ENCODE measurements at places on chromosomes 7 and 10. TPM values are rescaled to one million over a fixed set of nuclear protein-coding genes. Genes with fewer than 3 reads are reported as not detected.

DNA sequence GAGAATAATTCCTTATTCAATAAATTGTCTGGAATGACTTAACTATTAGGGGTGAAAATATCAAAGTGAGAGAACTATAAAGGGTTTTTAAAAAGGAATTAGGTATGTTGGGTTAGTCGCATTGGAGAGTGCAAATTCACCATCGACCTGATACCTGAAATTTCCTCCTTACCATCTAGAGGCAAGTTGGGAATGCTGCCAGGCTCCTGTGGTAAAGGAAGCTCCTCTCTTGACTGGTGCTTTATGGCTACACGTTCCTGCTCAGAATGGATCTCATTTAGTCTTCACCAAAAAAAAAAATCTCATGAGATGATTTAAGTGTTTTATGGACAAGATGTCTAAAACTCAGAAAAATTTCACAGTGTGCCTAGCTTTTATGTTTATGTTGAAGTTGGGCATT lies 129.8 kb downstream of the EGFR start:
- peaks cover 28% of the 10 kb centered on the region for H3K36me3 ChIP-seq
- no peaks in the 10 kb centered on the region for H3K27me3 ChIP-seq
- no peak overlapping the region for H3K4me3 ChIP-seq
- H3K27ac ChIP-seq = no peak overlapping the region

DNA sequence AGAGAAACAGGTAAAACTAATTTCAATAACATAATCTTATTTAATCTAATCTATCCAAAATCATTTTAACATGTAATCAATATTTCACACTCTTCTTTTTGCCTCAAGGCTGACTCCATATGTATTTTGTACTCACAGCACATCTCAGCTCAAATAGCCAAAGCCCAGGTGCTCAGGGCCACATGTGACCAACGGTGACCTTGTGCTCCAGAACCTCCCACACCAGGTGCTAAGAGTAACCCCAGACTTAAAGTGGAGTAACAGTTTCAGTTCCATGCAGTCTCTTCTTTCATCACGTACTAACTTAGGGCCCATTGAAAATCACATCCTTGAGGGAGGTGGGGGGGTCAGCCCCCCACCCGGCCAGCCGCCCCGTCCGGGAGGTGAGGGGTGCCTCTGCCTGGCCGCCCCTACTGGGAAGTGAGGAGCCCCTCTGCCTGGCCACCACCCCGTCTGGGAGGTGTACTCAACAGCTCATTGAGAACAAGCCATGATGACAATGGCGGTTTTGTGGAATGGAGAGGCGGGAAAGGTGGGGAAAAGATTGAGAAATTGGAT lies 47.3 kb downstream of the NCAPG2 start:
- no peak overlapping the region for H3K27ac ChIP-seq
- no peaks in the 10 kb centered on the region for H3K4me1 ChIP-seq
- no peak overlapping the region for H3K4me3 ChIP-seq
- no peak for DNase-seq

GRCh38 chr10:48604991-48605508 lies at the start of gene ARHGAP22:
TSS of gene ARHGAP22 (minus strand) at chr10:48605073. CDS start at chr10:48604796, 277 bp downstream.
- H3K4me1 ChIP-seq = peaks cover 13% of the 10 kb centered on the region
- H3K36me3 ChIP-seq = no peaks in the 10 kb centered on the region
- no peaks in the 10 kb centered on the region for H3K27me3 ChIP-seq
- no peak within 1 kb of the TSS for H3K4me3 ChIP-seq
- DNase-seq = peak; percentile 57

DNA sequence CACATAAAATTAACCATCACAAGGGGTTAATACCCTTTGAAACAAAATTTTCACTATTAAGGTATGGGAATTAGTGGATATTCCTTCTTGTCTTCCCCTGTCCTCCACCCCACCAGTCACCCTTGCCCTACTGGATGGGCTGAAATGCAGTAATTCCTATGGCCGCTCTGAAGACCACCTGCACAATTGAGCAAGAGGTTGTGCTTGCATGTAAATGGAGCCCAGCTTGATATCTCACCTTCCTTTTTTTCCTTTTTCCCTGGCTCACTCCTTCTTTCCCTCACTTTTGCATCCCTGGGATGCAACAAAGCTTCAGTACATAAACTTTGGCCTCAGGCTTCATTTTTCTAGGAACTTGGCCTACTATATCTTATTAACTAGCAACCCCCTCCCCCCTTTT lies 184.6 kb downstream of the SNX10 start:
- H3K27me3 ChIP-seq = no peaks in the 10 kb centered on the region
- no peaks in the 10 kb centered on the region for H3K4me1 ChIP-seq
- no peaks in the 10 kb centered on the region for H3K36me3 ChIP-seq
- no peak overlapping the region for H3K27ac ChIP-seq
- H3K4me3 ChIP-seq = no peak overlapping the region
- DNase-seq = no peak

GRCh38 chr7:87935384-87935706 lies 1.3 kb downstream of the ADAM22 start:
- H3K36me3 ChIP-seq = no peaks in the 10 kb centered on the region
- H3K27ac ChIP-seq = no peak overlapping the region
- peak overlapping the region; percentile 58 for H3K4me3 ChIP-seq
- no peak for DNase-seq

- H3K36me3 ChIP-seq = no peaks in the 10 kb centered on the region
- no peaks in the 10 kb centered on the region for H3K4me1 ChIP-seq
- H3K27me3 ChIP-seq = no peaks in the 10 kb centered on the region
- DNase-seq = no peak
Observed at GRCh38 chr10:76138286-76138685, 706.9 kb downstream of the LRMDA start.

DNA sequence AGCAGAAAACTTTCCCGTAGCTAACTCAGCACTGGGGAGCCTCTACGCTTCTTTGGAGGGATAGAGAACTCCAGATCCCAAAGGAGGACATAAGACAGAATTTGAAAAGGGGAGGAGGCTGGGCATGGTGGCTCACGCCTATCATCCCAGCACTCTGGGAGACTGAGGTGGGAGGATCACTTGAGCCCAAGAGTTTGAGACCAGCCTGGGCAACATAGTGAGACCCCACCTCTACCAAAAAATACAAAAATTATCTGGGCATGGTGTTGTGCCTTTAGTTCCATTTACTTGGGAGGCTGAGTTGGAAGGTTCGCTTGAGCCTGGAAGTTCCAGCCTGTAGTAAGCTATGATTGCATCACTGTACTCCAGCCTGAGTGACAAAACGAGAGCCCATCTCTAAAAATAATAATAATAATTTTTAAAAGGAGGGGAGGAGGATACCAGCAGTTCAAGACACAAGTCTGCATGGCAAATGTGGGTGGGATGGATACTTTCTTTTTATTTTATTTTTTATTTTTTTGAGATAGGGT lies 165.9 kb upstream of the SH2B2 start:
- H3K27ac ChIP-seq = peak overlapping the region; percentile 70
- peaks cover 35% of the 10 kb centered on the region for H3K4me1 ChIP-seq
- no peak for DNase-seq
- H3K27me3 ChIP-seq = no peaks in the 10 kb centered on the region
- H3K36me3 ChIP-seq = no peaks in the 10 kb centered on the region
- no peak overlapping the region for H3K4me3 ChIP-seq

DNA sequence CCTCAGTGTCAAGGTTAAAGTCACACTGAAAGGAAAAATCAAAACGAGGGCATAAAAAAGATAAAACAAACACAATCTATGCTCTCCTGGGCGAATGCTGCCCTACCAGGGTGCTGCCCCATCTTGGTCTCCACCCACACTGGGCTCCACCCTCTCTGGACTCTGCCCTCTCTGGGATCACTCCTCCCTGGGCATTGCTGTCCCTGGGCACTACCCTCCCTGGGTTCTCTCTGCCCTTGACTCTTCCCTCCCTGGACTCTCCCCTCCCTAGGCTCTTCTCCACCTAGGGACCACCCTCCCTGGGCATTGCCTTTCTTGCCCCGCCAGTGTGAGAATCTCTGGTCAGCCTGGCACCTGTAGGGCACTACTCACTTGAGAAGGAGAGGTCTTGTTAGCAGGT lies 8.6 kb downstream of the GDF2 start:
- H3K36me3 ChIP-seq = no peaks in the 10 kb centered on the region
- H3K27ac ChIP-seq = no peak overlapping the region
- no peaks in the 10 kb centered on the region for H3K4me1 ChIP-seq
- no peak overlapping the region for H3K4me3 ChIP-seq
- no peaks in the 10 kb centered on the region for H3K27me3 ChIP-seq

AUTS2 gene
- 27.2 TPM for total RNA-seq

FAM241B gene
- 3.5 TPM for total RNA-seq

NUTM2E gene
- not detected for total RNA-seq

DNA sequence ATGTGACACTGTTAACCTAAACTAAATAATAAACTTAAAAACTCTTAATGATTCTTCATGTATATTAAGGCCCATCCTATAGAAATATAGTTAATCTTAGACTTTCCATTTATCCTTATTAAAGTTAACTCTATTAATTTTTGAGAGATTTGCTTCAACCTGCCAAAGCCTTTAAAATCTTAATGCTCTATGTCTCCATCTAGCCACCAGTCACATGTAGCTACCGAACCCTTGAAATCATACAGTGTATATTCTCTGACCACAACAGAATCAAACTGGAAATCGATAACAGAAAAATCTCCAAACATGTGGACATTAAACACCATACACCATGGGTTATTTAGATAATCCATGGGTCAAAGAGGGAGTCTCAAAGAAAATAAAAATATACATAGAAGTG lies 51.9 kb downstream of the ASZ1 start:
- H3K27me3 ChIP-seq = no peaks in the 10 kb centered on the region
- H3K4me1 ChIP-seq = no peaks in the 10 kb centered on the region
- H3K4me3 ChIP-seq = no peak overlapping the region
- DNase-seq = no peak

NPTX2 gene
- total RNA-seq = 4.8 TPM

GRCh38 chr7:55515569-55516279 lies 56.6 kb downstream of the VOPP1 start:
- H3K4me1 ChIP-seq = no peaks in the 10 kb centered on the region
- H3K27ac ChIP-seq = no peak overlapping the region
- DNase-seq = no peak
- no peak overlapping the region for H3K4me3 ChIP-seq
- H3K36me3 ChIP-seq = peaks cover 10% of the 10 kb centered on the region

- DNase-seq = no peak
- no peaks in the 10 kb centered on the region for H3K36me3 ChIP-seq
- H3K4me3 ChIP-seq = no peak overlapping the region
Observed at GRCh38 chr7:105987046-105987445, 24.0 kb downstream of the CDHR3 start.

DNA sequence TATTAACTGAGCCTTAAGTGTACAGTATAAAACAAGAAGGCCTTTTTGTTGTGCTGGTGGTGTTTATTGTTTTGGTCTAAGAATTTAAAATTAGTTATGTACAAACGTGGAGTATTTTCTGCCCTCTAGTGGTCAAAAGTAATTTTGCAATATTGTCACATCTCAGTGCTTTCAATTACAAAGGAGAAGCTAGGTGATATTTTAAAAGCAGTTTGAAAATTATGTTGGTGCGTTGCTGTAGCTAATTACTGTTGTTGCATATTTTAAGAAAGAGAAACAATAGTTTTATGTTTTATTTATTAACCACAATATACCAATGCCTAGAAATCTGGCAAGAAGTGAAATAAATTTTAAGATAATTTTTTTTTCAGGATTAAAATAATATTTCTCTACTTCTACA lies 11.4 kb downstream of the NPVF start:
- no peak for DNase-seq
- no peaks in the 10 kb centered on the region for H3K27me3 ChIP-seq
- H3K4me3 ChIP-seq = no peak overlapping the region
- no peaks in the 10 kb centered on the region for H3K4me1 ChIP-seq
- no peaks in the 10 kb centered on the region for H3K36me3 ChIP-seq

- H3K27me3 ChIP-seq = no peaks in the 10 kb centered on the region
- no peaks in the 10 kb centered on the region for H3K4me1 ChIP-seq
- peak; percentile 40 for DNase-seq
- no peaks in the 10 kb centered on the region for H3K36me3 ChIP-seq
- no peak overlapping the region for H3K4me3 ChIP-seq
Observed at GRCh38 chr7:1200045-1200444, 32.6 kb upstream of the UNCX start.

DNA sequence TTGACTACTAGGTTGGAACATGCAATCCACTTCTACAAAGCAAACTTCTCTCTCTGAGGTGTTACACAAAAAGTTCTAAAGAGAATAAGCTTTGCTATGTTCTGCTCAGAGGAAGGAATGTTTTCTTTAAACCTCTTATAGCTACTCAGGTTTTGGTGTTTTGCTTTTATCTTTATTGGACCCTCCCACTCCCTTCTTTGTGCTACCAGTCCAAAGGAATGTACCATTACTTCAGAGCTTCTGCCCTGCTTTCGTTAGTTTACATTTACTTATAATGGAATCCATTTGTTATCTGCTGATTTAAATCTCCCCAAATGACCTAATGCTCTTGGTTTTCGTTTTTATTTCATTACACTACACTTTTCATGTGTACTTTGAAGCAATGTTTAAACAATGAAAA lies 154.9 kb downstream of the ATE1 start:
- no peak for DNase-seq
- no peaks in the 10 kb centered on the region for H3K27me3 ChIP-seq
- no peaks in the 10 kb centered on the region for H3K36me3 ChIP-seq
- peaks cover 22% of the 10 kb centered on the region for H3K4me1 ChIP-seq
- H3K4me3 ChIP-seq = no peak overlapping the region

- no peaks in the 10 kb centered on the region for H3K27me3 ChIP-seq
- H3K4me1 ChIP-seq = no peaks in the 10 kb centered on the region
- no peak overlapping the region for H3K4me3 ChIP-seq
- peak; percentile 69 for DNase-seq
- H3K36me3 ChIP-seq = no peaks in the 10 kb centered on the region
Observed at GRCh38 chr10:96395931-96396877, 37.4 kb upstream of the OPALIN start.

Data from thyroid gland (tissue), 4 donors.